Breast epithelium (tissue), 4 donors: ENCODE measurements at places on chromosomes 3 and 15. TPM values are rescaled to one million over a fixed set of nuclear protein-coding genes. Genes with fewer than 3 reads are reported as not detected.

The RGMA gene
- 9.7 TPM for total RNA-seq

The RPL22L1 gene
- 114 TPM for total RNA-seq

The LRRIQ4 gene
- not detected for total RNA-seq

The TMEM212 gene
- not detected for total RNA-seq

The TUSC7 gene
- not detected for total RNA-seq

The POMGNT2 gene
- total RNA-seq, result 19.0 TPM

The CALML4 gene
- 7.9 TPM for total RNA-seq

The ADAMTS9 gene
- 50.6 TPM for total RNA-seq

The CYP11A1 gene
- total RNA-seq, result 1.1 TPM

The SH3BP5 gene
- total RNA-seq, result 83.2 TPM

The ETV5 gene
- 19.0 TPM for total RNA-seq

The USP50 gene
- total RNA-seq, result 1.2 TPM

The RETNLB gene
- not detected for total RNA-seq

The NDN gene
- total RNA-seq, result 41.6 TPM

The C3orf22 gene
- total RNA-seq, result not detected

The RHCG gene
- total RNA-seq, result 0.16 TPM

The TMEM207 gene
- not detected for total RNA-seq

The GXYLT2 gene
- total RNA-seq, result 5.6 TPM

The CCR1 gene
- 9.2 TPM for total RNA-seq

The STAC gene
- total RNA-seq, result 1.4 TPM

The GALNT15 gene
- 492 TPM for total RNA-seq

The SEC22C gene
- 68.8 TPM for total RNA-seq

The UPK1B gene
- total RNA-seq, result not detected

The CPNE9 gene
- total RNA-seq, result not detected

The CCDC14 gene
- total RNA-seq, result 49.5 TPM

The MME gene
- 155 TPM for total RNA-seq

The PRR20G gene
- not detected for total RNA-seq

The PPP2R3A gene
- 20.6 TPM for total RNA-seq

The ATP8B4 gene
- total RNA-seq, result 7.9 TPM

The P2RY14 gene
- total RNA-seq, result 8.5 TPM

The ZPLD1 gene
- 0.59 TPM for total RNA-seq

The MUSTN1 gene
- 5.9 TPM for total RNA-seq

The OR4M2 gene
- not detected for total RNA-seq

The CFAP92 gene
- 1.4 TPM for total RNA-seq

The CILP gene
- total RNA-seq, result 203 TPM

The FAM174B gene
- 34.7 TPM for total RNA-seq

The KCNMB3 gene
- total RNA-seq, result 7.3 TPM

The ACTC1 gene
- not detected for total RNA-seq

The PLSCR2 gene
- total RNA-seq, result not detected

The MAGI1 gene
- total RNA-seq, result 22.1 TPM

The CNTN3 gene
- 3.7 TPM for total RNA-seq

The ANKRD34C gene
- total RNA-seq, result not detected

The ZKSCAN7 gene
- 11.0 TPM for total RNA-seq

The MINAR1 gene
- total RNA-seq, result 1.0 TPM

The LRRC58 gene
- 40.2 TPM for total RNA-seq

The C3orf85 gene
- total RNA-seq, result not detected

The TNFSF10 gene
- 294 TPM for total RNA-seq

The EPB42 gene
- not detected for total RNA-seq

The PODXL2 gene
- total RNA-seq, result 8.8 TPM

The SYNPR gene
- total RNA-seq, result not detected

The MASP1 gene
- 0.33 TPM for total RNA-seq

The TERB2 gene
- total RNA-seq, result not detected

The GPR62 gene
- total RNA-seq, result not detected

The ANKUB1 gene
- not detected for total RNA-seq

The FAM3D gene
- 17.6 TPM for total RNA-seq

The UROC1 gene
- not detected for total RNA-seq

The FHIT gene
- 9.0 TPM for total RNA-seq

The REC114 gene
- not detected for total RNA-seq
